Stimulated activated CD8-positive, alpha-beta memory T cell treated with anti-CD3 and anti-CD28 coated beads, Interleukin-4, amount 100 ng/mL, for 4 hours (primary cell): ENCODE measurements at places on chromosomes 3 and 15.

GRCh38 chr3:3615533-3615932 is 183.7 kb upstream of the LRRN1 start:
- DNase-seq = no peak

DNA sequence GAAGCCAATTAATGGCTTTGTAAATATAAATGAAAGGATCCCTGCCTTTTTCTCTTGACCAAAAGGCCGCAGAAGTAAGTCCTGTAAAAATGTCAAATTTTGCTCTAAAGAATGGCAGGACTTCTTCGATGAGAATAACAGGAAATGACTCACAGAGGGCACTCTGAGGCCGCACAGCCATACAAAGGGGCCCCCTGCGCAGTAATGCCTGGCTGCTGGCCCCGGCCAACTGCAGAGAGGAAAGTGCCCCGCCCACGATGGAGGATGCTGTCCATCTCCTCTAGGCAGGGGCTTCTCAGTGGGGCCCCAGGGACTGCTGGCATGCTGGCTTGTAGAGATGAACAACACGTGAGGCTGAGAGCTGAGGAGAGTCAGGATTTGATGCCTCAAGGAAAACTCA is 18.1 kb upstream of the SCN10A start:
- DNase-seq = no peak

GRCh38 chr3:108241721-108242120 is 19.5 kb upstream of the IFT57 start:
- DNase-seq = no peak

DNA sequence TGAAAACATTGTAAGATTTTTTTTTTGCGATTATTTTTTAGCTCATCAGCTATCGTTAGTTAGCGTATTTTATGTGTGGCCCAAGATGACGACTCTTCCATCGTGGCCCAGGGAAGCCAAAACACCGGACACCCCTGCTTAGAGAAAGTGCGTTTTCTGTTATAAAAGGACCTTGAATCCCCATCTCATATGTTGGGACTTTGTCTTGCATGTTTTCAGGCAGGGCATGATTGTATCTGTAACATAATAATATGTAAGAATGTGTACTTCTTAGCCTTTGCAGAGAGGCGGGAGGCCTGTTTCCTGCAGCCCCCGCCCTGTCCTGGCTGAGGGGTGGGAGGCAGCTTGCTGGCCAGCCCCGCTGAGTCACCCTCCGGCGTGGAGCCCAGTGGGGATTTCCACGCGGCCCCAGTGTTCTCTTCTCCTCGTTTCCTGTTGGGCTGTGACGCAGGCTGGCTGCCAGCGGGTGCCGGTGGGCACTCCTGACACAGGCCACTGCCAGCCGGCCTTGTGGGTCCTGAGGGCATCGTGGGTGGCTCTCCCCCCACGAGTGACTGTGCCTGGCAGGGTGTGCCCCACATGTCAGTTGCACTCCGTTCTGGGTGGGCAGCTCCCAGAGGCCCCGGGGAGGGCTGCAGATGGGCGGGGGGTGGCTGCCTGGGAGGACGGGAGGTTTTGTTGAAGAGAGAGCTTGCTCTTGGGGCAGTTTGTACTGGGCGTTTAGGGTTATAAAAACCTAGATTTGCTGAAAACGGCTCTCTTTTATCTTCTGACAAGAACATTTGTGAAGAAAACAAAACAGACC is 55.6 kb downstream of the SMAD3 start:
- peak; percentile 87 for DNase-seq

- DNase-seq = no peak
Observed at GRCh38 chr3:99506-99905, 97.1 kb upstream of the CHL1 start.

DNA sequence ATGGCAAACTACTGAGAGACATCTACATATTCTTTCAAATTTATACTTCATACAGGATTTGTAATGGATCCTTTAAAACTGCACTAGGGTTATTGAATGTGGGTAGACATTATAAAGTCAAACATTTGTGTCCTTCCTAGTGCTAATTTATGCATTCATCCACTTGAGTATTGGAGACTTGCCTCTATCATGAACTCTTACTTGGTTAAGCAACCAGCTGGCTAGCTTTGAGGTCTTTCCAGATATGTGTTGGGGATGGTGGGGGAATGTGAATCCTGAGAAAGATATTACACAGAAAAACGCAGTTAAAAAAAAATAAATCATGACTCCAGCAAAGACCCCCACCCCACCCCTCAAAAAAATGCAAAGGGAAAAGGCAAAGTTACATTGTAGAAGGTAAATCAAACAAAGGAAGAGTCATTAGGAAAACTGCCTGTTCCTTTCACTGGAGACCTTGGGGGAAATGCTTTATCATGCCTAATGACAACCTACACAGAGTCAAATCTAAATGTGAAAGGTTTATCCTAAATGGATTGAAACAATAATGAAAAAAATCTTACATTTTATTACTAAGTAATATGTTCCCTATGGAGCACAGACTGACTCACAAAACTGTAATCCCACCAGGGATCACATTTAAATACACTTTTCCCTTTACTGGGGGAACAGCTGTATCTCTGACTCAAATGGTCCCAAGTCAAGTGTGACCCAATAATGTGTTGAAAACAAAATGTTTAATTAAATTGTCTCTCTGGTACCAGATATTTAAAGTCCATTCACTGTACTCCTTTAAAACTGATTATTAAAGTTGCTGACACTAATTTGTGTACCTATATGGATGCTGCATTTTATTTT is 522.3 kb downstream of the ROBO1 start:
- no peak for DNase-seq
